Spinal cord (tissue), 10 donors: ENCODE measurements at places on chromosomes 16 and 17.

GRCh38 chr17:12727076-12727760 lies 61.5 kb downstream of the MYOCD start:
- DNase-seq, result no peak

- DNase-seq, result no peak
Measured at GRCh38 chr17:76088041-76088867, 9.3 kb downstream of the ZACN start.

- DNase-seq, result no peak
Measured at GRCh38 chr16:30797670-30798309, 10.8 kb upstream of the ZNF629 start.

GRCh38 chr17:12489325-12489724 lies 176.4 kb upstream of the MYOCD start:
- DNase-seq, result no peak

GRCh38 chr16:87431926-87432325 lies 39.8 kb downstream of the MAP1LC3B start:
- DNase-seq, result no peak

- peak; percentile 26 for DNase-seq
Measured at GRCh38 chr16:6484935-6485334, 847.7 kb upstream of the RBFOX1 start.

GRCh38 chr17:48351911-48352332 lies 78.1 kb downstream of the SKAP1 start:
- no peak for DNase-seq

DNA sequence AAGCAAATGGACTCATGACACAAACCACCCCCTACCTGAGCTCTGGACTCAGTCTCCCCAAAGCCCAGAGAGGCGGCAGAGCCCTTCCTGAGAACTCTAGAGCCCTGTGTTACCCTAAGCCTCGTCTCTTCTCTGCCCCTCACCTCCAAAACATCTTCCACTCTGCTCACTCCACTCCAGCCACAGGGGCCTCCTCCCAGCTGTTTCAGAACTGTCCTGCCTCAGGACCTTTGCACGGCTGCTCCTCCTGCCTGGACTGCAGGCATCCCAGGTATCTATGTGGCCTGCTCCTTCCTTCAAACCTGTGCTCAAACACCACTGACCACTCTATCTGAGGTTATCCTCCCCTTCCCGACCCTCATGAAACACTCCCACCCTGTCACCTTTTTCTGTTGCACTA lies 12.9 kb upstream of the LITAF start:
- DNase-seq, result no peak

- no peak for DNase-seq
Measured at GRCh38 chr16:65388592-65388991, 266.7 kb upstream of the CDH11 start.

- peak; percentile 89 for DNase-seq
Measured at GRCh38 chr17:67824735-67825626, at the start of gene BPTF. BPTF (plus strand) TSS chr17:67825503; CDS start chr17:67825725, 222 bp downstream.

DNA sequence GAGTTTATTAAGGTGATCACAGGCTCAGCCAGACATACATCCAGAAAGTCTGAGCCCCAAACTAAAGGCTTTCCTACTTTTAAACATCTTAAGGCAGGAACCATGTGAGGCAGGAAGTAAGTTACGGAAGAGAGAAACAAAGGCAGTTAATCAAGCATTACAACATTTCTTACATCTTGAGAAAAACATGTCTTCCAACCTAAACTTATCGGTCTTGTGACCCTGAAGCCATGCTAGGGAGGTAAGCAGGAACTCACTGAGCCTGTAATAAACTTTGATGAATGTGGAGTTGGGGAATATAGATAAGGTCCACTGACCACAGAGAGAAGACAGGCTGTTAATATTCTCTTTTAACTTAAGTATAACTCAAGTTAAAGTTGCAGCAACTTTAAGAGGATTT lies 3.5 kb upstream of the ACSM3 start:
- DNase-seq, result no peak

DNA sequence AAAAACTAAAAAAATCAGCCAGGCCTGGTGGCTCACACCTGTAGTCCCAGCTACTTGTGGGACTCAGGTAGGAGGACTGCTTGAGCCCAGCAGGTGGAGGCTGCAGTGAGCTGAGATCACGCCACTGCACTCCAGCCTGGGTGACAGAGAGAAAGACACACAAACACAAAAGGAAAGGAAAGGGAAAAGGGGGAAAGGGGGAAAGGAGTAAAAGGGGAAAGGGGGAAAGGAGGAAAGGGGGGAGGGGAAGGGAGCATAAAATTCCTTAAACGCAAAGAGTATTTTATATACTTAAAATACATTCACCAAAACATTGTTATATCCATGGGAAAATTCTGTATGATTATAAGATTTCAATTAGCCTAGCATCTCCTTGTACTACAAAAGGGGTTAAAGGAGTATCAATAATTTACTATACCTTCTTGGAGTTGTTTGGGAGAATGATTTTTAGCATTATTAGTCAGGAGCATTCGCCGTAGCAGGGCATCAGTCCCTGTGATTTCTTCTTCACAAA lies 17.3 kb upstream of the BRIP1 start:
- no peak for DNase-seq

DNA sequence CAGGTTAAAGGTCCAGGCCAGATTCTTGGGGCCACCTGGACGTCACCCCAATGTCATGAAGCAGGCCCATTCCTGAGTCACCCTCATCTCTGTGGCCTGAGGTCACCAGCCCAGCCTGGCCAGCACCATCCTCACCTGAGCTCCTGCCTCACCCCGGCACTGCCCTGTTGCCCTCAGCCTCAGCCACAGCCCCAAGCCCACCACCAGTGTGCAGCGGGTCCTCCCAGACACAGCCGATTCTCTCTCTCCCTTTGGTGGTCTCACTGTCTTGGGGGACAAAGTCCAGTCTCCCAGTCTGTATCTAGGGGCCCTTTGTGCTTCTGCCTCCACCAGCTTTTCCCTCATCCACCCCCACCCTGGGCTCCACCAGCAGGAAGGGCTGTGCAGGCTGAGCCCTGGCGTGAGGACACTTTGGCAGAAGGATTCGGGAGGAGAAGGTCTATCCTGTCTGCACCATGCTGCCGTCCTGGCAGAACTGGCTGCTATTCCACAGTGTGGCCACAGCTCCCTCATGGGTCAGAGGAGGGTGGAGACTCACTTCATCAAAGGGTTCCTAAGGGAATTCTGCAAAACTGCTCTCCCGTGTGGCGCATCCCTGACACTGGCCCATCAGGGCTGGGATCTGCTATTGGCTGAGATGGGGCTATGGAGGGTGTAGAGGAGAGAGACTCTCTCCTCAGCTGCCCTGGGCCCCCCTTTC lies 64.3 kb downstream of the PRMT7 start:
- no peak for DNase-seq

GRCh38 chr16:76956394-76956793 lies 234.6 kb upstream of the MON1B start:
- DNase-seq, result no peak

DNA sequence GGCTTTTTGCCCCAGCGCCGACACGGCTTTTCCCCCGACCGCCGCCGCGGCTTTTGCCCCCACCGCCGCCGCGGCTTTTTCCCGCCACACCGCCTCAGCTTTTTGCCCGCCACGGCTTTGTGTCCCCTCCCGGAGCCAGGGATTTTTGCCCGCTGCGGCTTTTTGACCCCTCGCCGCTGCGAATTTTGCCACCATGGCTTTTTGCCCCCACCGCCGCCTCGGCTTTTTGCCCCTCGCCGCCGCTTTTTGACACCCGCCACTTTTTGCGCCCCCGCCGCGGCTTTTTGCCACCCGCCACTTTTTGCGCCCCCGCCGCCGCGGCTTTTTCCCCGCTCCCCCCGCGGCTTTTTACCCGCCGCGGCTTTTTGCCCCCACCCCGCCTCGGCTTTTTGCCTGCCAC lies 1342.5 kb downstream of the TP53TG3F start:
- DNase-seq, result no peak

DNA sequence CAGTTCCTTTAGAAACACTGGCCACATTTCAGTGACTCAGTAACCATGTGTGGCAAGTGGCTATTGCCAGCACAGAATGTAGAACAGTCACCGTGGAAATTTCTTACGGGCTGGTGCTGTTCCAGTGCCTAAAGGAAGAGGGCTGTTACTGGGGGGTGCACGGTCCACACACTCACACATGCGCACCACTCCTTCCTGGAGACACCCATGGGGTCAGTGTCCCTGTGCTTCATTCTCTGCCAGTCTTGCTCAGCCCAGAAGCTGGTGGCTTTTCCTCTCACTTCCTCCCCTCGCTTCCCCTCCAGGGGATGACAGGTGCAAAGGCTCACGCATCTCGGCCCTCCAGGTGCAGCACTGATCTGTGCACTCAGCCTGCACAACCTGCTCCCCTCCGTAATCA lies 115.6 kb downstream of the CCDC182 start:
- no peak for DNase-seq

DNA sequence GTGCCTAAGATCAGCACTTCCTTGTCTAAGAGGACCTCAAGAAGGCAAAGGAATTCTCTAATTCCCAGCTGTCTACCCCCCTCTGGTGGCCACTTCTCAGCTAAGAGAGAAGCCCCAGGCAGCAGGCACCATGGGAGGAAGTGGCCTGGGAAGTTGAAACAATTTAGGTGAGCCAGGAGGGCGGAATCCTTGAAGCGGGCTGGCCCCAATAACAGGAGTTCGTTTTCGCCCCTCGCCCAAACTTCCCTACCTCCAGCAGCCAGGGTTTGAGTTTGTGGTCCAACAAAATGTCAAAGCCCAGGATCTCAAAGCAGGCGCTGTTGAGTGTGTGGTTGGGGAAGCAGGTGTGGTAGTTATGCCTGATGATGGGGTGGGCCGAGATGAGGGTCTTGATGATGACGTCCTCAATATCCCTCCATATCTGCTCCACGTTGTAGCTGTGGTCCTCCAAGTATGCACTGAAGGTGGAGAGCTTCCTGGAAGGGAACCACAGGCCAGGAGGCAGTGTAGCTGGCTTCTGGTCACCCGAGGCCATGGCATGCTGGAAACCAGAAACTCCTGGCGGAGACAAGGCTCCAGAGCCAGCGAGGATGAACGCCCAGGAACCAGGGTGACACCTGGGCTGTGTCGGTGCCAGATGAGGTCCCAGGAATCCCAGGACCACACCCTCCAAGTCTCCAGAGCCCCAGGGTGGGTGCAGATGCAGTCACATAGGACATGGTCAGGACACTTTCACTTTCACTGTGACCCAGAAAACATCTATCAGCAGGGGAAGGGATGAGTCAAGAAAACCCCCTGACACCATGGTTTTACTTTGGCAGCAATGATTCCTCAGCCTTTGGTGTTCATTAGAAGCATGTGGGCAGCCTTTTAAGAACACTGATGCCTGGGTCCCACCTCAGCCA lies 25.6 kb downstream of the TTLL6 start:
- peak; percentile 57 for DNase-seq

DNA sequence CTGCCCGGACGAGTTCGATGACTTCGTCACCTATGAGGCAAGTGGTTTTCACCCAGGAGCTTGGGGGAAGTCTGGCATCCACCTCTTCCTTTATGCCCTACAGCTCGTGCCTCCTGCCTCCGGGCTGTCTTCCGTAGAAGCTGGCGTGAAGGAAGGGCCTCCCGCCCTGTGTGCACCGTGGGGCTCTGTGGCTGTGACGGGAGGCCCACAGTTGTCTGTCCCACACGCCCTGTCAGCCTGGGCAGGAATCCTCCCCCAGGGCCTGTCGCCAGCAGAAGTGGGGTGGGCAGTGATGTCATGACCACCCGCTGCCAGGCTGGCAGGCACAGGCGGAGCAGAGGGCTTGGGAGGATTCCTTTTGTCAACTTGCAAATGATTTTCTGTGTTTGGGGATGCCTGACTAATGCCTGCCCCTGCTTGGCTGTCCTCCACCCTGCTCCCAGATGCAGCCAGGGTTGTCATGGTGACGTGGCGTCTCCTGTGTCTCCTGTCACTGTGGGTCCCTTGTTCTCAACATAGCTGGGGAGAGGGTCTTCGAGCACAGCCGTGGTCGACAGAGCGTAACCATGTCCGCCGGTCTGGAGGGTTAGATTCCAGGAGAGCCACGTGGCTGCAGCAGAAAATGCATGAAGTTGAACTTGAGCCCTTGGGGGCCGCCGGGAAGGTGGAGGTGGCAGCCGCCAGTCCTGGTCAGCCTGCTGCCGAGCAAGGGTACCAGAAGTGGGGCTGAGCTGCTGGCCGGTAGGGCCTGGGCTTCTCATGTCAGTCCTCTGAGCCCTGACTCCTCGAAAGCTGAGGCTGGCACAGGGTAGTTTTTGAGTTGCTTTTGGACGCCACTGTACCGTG lies 46.1 kb downstream of the RAB11FIP3 start:
- peak; percentile 96 for DNase-seq

- DNase-seq, result no peak
Measured at GRCh38 chr17:43667947-43668348, 6.2 kb upstream of the MEOX1 start.

GRCh38 chr17:7004398-7005253 lies 7.8 kb upstream of the RNASEK start:
- peak; percentile 71 for DNase-seq

DNA sequence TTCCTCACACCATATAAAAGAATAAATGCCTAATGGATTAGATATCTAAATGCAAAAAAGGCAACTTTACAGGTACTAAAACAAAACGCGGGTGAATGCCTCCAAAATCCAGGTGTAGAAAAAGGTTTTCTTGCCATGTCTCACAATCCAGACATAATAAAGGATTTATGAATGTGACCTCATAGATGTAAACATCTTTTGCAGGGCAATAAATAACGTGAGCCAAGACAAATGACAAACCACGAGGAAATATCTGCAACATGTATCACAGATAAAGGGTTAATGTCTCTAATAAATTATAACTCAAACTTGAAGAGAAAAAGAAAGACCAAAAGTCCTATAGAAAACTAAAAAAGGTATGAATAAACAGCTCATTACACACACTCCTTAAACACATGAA lies 180.7 kb downstream of the PARN start:
- no peak for DNase-seq

DNA sequence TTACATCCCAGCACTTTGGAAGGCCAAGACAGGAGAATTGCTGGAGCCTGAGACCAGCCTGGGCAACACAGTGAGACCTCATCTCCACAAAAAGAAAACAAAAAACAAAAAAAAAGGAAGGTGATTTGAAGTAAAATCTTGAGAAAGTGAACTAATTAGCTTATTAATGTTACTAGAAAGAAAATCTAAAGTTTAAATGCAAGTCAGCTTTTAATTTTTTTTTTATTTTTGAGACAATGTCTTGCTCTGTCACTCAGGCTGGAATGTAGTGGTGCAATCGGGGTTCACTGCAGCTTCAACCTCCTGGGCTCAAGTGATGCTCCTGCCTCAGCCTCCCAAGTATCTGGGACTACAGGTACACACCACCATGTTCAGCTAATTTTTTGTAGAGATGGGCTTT lies 3.5 kb upstream of the CTCF start:
- no peak for DNase-seq

GRCh38 chr17:62994931-62995330 lies 28.9 kb downstream of the TANC2 start:
- no peak for DNase-seq

DNA sequence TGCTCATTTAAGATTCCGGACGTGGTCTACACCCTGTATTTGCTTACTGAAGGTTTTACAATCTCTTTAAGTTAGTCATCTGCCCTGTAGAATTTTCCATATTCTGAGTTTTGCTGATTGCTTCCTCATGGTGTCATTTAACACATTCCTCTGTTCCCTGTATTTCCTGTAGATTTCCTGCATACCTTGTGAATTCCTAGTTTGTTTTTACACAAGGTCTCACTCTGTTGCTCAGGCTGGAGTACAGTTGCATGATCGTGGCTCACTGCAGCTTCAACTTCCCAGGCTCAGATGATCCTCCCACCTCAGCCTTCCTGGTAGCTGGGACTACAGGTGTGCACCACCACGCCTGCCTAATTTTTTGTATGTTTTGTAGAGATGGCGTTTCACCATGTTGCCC lies 66.8 kb downstream of the CMIP start:
- no peak for DNase-seq

GRCh38 chr17:63698381-63698885 lies 1.5 kb downstream of the LIMD2 start:
- no peak for DNase-seq
